ENCODE measurements at places on chromosomes 7 and 10. TPM values are rescaled to one million over a fixed set of nuclear protein-coding genes. Genes with fewer than 3 reads are reported as not detected.

CASP7 gene
- 10.0 TPM for total RNA-seq

HOXA9 gene
- total RNA-seq, result not detected

SPDYE6 gene
- not detected for total RNA-seq

DNA sequence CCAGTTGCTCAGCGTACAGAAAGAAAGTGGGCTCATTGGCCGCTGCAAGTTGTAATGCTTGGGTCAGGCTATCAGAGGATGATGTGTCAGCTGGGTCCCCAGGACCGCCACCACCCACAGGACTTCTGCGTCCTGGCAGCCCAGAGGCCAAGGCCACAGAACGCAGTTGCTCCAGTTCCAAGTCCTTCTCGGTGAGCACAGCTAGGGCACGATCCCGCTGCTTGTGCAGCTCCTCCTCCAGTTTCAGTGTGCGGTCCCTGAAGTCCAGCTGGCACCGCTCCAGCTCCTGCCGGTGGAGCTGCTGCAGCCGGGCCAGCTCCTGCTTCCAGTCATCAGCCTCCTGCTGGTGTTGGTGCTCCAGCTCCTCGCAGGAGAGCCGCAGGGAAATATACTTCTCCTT, 3.0 kb downstream of the GCC1 start:
- no peak for DNase-seq

- no peak for DNase-seq
These were observed 12.7 kb upstream of the CACUL1 start for GRCh38 chr10:118767297-118768040.

DNA sequence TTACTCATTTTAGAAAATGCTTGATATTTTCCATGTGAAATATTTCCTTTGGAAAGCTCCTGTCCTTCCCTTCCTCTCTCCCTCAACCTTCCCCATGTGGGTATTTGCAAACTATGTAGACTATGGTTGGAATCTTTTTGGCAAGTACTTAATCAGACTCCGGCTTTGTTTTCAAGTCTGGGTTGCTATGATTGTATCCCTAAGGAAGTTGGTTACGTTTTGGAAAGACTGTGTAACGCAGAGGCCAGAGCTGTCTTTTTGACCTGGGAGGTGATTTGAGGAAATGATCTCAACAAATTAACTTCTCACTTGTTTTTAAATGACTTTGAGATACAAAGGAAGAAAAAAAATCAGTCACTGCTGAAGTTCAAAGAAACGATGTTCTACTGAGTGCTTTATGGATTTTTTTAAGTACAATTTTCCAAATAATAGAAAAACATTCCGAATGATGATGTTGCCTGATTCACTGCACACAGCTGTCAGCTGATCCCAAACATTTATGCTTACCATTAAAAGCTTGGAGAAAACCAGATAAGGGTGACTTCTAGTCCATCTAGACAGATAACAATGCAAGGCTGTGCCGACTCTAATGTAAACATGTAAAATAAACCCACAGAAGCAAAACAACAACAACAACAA, 145.5 kb upstream of the CELF2 start:
- DNase-seq, result peak; percentile 81

GRCh38 chr7:112858838-112859237, 68.6 kb upstream of the TMEM168 start:
- DNase-seq, result no peak

- DNase-seq, result no peak
These were observed 50.3 kb downstream of the LRRC4 start for GRCh38 chr7:127980901-127981300.

GRCh38 chr7:134761266-134761665, 18.2 kb upstream of the CALD1 start:
- DNase-seq, result no peak

DNA sequence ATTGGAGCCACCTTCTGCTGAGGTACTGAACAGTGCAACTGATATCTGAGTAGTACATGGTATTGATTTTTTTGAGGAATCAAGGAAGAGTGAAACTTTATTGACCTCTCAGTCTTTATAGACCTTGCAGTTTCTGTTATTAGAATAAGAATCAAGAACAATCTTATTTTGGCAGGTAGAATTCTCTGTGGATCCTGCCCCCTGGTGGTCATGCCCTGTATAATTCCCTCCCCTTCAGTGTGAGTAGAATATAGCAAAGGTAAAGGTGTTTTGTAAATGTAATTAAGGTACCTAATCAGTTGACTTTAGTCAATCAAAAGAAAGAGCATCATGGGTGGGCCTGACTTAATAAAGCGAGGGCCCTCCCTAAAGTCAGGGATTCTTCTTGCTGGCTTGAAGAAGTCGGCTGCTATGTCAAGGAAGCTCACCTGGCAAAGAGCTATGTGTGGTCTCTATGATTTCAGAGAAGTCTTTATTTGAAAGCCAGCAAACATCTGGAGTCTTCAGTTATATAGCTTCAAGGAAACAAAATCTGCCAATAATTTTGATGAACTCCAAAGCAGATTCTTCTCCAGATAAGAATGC, 142.8 kb downstream of the LSM5 start:
- DNase-seq, result peak; percentile 13

DNA sequence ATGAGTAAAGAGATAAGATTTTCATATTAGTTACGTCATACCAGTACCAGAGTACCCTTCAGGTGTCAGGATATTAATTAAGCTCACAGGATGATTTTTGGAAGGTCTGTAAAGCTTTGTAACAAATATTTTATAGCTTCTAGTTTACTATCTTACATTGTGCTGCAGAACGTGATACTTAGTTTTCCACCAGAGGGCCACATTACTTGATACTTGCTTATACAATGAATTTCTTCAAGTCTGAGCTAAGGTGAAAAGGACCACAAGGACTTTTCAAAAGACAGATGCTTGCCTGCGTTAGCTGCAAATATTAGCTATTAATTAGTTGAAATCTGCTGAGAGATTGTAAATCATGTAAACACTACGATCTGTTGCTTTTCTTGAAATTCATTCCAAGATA, 12.2 kb downstream of the FOXP2 start:
- DNase-seq, result peak; percentile 33

DNA sequence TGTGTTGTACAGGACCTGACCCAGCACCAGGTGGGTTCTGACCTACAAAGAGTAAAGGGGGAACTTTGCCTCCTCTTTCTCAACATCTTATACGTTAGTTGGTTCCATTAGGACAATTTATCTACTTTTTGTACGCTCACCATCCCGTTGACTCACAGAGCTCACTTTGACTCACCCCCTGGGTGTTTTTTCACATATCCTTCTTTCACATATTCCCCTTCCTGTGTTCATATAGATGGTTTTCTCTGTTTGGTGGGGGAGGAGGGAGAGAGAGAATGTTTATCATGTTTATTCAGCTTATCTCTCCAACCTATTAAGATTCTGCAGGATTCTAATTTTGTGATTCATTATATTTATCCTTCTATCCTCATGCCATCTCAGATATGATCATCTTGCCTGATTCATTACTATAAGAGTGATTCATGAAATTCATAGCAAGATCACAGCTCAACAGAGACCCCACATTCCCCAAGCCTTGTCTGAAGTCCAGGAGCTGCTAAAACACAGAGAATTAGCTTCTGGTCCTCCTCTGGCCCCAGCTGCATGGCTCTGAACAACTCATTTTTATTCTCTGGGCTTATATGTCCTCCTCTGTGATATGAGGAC, 37.2 kb downstream of the PRSS2 start:
- DNase-seq, result peak; percentile 67

- DNase-seq, result no peak
These were observed 61.5 kb downstream of the REEP3 start for GRCh38 chr10:63582690-63583089.

GRCh38 chr10:1670541-1671365, 66.6 kb downstream of the ADARB2 start:
- peak; percentile 25 for DNase-seq

DNA sequence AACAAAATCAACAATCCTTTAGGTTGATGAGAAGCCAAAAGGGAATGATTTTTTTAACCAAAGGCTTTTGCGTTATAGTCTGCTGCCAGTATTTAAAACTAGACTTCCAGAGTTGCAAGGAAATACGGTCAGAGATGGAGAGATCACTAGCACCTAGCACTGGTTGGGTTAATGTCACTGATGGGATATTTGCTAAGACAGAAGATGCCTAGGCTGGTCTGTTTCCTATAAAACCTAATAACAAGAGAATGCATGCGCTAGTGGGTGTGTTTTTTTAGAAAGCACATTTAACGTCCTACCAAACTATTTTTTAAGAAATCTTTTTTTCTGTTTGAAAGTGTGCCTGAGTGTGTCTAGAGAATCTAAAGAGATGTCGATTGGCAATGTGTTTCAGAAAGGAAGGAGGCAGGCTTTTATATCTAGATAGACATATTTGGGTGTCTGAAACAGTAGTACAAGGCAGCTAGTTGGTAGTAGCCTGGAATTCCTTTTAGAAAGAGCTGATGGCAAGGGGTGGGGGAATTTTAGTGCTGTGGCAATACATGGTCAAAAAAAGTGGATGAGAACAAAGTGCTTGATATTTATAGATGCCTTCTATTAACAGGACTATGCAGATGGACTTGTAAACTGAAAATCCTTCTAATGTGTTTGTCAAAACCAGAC, 863 bp downstream of the CALD1 start:
- no peak for DNase-seq

All from bronchial epithelial cell (primary cell).